ENCODE measurements at places on chromosomes 7 and 10.

DNA sequence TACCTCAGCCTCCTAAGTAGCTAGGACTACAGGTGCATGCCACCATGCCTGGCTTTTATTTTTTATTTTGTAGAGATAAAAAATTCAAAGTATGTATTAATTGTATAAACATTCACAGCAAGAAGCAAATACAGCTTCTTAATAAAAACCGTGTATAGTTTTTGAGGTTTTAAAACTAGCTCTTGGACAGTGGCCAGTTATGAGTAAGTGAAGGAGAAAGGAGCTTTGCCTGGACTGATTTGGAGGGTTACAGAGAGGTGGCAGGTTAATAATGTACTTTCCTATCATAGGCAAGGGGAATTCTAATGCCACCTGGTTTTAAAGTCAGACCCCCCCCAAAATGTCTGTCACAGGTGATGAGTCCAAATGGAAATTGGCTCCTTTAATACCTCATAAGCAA is 43.4 kb downstream of the ZNRF2 start:
- DNase-seq, result no peak

- DNase-seq, result no peak
Measured at GRCh38 chr7:130515315-130516040, 23.6 kb downstream of the MEST start.

DNA sequence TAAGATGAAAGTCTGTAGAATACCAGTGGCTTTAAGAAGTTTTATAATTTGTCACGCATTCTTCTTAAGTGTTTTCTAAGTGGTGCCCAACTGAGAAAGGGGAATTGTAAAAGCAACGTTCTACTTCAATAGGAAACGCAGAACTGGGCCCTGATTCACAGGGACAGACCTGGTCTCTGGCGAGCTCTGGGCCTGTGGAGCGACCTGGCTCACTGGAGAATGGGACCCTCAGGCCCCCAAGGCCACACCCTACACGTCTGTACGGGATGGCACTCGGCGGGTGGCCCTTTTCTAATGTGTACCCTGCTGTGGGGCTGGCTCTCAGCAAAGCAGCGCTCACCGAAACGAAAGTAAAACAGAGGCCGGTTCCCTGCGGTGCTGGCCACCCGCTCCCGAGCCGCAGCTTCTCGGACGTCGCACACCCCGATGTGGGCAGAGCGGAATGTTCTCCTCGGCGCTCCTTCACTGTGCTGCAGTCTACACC is 205.0 kb downstream of the DIP2C start:
- peak; percentile 86 for DNase-seq

DNA sequence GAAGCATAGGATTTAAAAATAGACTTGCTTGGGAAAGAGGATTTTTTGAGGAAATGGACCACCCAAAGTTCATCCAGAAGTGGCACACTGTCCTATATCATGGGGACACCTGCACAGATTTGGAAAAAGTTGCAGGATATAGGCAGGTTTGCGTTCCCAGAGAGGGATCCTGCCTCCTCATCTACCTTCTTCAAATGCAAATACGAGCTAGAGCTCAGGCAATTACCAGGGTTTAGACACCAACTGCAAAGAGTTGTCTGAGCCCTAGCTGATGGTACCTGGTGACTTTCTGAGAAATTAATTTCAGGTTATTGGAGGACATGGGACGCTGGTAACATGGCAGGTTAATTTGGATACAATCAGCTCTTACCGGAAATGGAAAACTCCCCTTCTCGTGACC is 423.7 kb upstream of the MTPN start:
- DNase-seq, result no peak

DNA sequence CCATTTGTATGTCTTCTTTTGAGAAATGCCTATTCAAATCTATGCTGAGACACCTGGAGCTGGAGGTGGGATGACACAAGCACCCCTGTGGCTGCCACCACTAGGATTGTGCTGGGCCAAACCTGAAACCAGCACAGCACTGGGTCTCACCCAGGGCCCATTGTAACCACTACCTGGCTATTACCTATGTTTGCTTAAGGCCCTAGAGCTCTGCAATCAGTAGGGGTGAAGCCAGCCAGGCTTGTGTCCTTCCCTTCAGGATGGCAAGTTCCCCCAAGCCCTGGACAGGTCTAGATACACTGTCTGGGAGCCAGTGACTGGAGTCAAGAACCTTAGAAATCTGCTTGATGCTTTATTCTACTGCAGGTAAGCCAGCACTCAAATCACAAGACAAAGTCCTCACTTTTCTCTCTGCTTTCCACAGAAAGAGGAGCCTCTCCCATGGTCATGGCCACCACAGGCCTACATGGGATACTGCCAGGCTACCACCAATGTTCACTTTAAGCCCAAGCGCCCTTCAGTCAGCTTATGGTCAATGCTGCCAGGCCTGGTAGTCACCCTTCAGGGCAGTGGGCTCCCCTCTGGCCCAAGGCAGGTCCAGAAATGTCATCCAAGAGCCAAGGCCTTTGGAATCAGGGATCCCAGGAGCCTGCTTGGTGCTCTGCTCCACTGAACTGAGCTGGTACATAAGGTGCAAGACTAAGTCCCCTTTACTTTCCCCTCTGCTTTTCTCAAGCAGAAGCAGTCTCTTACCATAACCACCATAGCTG is 105.3 kb downstream of the BMS1 start:
- DNase-seq, result no peak
